ENCODE measurements at places on chromosomes 7 and 10.

DNA sequence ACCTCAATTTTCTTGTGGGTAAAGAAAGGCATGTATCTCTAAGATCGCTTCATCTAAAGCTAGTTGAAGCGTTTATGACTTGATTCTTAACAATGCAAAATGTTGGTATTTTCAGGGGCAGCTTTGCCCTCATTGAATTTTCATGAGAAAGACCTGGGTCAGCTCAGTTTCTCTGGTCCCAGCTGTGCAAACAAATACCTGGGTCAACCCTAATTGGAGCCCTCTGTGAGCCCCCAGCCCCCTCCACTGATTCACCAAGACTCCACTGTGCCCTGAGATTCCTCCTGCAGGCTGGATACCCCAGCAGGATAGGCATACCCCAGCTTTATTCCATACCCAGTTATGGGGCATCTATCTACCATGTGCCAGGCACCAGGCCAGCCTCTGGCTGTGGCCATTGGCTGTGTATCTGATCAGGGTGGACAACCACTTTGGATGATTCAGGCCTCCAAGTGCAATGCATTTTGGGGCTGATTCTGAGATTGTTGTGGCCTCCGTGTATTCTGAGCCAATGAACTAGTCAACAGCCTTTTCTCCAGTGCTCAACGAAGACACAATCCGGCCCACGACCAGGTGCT, 201.9 kb downstream of the MYOF start:
- no peak for DNase-seq

GRCh38 chr7:15015545-15016314, 113.2 kb upstream of the DGKB start:
- DNase-seq = peak; percentile 52

DNA sequence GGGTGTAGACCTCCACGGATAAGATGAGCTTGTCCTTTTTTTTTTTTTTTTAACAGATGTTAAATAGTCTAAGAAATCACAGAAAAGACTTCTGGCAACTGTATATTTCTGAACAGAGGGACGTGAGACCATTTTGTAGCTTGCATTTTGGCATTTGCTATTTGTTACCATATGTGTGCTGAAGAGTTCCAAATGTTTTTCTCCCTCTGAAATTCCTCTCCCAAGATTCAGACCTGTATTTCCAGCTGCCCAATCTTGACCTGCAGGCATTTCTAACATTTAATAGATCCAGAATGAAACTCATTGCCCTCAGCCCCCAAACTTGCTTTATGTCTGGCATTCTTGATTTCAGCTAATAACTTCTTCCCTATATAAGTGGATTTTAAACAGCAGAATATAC, 223.1 kb upstream of the FZD1 start:
- DNase-seq = no peak

DNA sequence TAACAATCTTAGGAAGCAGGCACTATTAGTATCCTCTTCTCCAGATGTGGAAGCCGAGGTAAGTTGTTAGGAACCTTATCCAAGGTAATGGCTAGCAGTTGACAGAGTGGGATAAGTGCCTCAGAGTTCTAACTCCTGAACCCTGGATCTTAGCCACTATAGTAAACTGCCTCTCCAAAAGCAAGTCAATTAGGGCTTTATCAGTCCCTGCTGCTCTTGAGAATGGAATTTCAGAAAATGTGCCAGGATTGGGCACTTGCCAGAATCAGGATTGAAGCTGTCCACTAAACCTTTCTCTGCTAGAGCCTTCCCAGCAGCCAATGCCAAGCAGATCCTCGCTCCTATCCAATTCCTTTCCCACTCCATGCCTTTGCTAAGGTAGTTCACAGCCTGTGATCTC, 777.5 kb upstream of the POM121L12 start:
- DNase-seq = no peak

- no peak for DNase-seq
These were observed 61.8 kb downstream of the NRP1 start for GRCh38 chr10:33272635-33273034.

DNA sequence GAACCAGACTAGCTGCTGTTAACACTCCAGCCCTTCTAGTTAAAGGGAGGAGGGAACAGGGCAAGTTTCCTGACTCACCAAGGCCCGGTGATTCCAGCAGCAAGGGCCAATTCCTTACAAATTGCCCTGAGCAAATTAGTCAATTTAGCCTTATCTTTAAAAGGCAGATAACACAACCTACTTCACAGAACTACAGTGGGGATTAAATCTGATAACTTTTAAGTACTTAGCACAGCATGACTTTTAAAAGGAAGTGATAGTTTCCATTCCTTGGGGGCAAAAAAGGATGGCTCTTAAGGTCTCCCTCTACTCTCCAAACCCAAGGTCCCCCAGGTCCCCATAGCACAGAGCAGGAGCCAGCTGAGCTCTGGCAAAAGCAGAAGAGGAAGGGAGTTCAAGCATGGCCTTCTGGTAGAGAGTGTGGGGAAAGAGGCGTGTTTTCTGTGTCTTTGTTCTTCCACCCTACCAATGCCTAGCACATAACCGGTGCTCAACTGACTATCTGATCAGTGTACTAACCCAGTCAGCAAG, 4.0 kb downstream of the CDCA7L start:
- DNase-seq = no peak

- no peak for DNase-seq
These were observed 593.1 kb downstream of the SORCS1 start for GRCh38 chr10:106571192-106571946.

GRCh38 chr10:78251016-78251385, 217.3 kb downstream of the RPS24 start:
- DNase-seq = no peak

- DNase-seq = peak; percentile 75
These were observed 167.4 kb downstream of the SKAP2 start for GRCh38 chr7:26696978-26697377.

GRCh38 chr10:89281606-89282395, 20.0 kb upstream of the IFIT2 start:
- no peak for DNase-seq

DNA sequence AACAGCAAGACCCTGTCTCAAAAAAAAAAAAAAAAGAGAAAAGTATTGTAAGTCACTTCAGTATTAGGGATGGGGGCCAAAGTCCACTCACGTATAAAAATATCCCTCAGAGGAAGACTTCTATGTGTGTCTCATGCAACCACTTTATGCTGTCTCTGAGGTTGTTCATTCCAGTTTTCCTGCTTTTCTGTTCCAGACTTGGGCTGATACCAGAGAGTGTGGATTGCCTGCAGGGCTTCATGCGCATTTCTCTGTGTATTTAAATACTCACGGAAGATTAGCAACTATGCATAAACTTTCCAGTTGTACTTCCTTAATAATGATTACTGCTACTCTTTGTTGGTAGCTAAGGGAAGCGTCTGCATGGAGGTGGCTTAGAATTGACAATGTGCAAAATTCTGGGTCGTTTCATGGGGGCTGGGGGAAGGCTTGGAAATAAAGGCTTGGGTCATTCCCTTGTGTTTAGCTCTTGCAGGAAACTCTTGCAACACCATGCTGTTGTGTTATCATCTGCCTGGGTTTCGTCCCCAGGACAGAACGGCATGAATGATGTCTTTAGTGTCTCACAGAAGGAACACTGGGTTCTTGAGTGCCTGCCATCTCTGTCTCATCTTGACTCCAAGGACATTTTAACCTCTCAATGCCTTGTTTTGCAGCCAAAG, 54.1 kb downstream of the KIAA1217 start:
- DNase-seq = no peak

- no peak for DNase-seq
These were observed 66.1 kb downstream of the MBL2 start for GRCh38 chr10:52706332-52707070.

DNA sequence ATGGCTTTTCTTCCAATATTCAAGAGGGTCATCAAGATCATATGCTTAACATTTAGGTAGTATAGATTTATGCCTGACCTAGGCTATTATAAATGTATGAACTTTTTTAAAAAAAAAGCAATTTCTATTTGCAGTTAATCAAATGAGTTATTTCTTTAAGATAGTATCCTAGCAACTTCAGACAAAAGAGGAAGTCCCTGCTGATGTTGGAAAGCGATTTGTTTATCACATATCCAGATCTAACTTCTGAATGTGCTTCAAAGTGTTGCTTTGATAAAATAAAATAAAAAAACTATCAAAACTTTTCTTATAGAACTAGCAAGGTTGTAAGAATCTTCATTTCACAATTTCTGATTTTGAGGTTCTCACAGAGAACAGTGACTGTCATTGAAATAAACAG, 401.9 kb upstream of the PHF14 start:
- no peak for DNase-seq

DNA sequence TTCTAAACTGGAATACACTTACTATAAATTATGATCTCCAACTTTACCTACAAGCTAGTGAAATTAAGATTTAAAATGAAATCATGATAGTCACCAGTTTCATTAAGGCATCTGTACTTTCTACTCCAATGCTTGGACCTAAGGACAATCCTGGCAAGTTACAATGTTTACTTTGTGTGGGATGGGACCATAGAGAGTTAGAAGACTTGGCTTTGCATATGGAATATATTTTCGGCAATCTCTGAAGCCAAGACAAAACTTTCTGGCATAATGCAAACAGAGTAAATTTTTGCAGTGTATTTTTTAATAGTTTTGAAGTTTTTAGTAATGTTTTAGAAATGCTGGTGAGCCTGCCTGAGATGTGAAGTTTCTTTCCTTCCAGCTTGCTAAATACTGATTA, 248.9 kb downstream of the ABCA13 start:
- no peak for DNase-seq

- DNase-seq = no peak
These were observed 28.4 kb downstream of the ZNF33A start for GRCh38 chr10:38038932-38039245.

DNA sequence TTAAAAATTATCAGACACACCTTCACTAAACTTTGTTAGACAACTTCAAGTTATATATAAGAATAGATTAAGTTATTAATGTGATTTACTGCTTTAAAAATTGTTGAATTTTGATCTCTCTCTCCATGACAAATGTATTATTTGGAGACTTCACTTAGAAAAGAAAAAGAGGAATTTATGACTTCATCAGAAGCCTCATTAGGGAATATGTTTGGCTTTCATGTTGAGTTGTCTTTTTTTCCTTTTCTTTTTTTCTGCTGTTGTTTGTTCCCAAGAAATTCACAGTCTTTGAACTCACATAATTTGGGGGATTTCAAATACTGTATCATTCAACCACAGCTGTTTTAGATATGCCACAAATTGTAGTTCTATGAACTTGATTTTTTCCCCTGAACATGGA, 149.5 kb downstream of the PPP1R9A start:
- no peak for DNase-seq
